ENCODE measurements at places on chromosomes 2 and 18. TPM values are rescaled to one million over a fixed set of nuclear protein-coding genes. Genes with fewer than 3 reads are reported as not detected.

The LDLRAD4 gene
- 1.6 TPM for total RNA-seq

The XDH gene
- 4.3 TPM for total RNA-seq

The FAM110C gene
- 0.30 TPM for total RNA-seq

The RMDN2 gene
- 3.4 TPM for total RNA-seq

The GREB1 gene
- 0.53 TPM for total RNA-seq

The CAVIN2 gene
- total RNA-seq, result not detected

The TUBA4B gene
- not detected for total RNA-seq

The SLC11A1 gene
- total RNA-seq, result 0.16 TPM

The ASTL gene
- not detected for total RNA-seq

The OTOS gene
- not detected for total RNA-seq

The FTCDNL1 gene
- 1.8 TPM for total RNA-seq

The TUBA3D gene
- not detected for total RNA-seq

The AGXT gene
- total RNA-seq, result not detected

The MRPL44 gene
- total RNA-seq, result 21.1 TPM

The CABYR gene
- total RNA-seq, result 4.1 TPM

The STAT4 gene
- total RNA-seq, result 0.11 TPM

The PDCD1 gene
- not detected for total RNA-seq

The STEAP3 gene
- 3.2 TPM for total RNA-seq

The NPPC gene
- total RNA-seq, result 2.9 TPM

All from A375 (cell line).